Stimulated activated CD8-positive, alpha-beta memory T cell treated with anti-CD3 and anti-CD28 coated beads, Interleukin-4, amount 100 ng/mL, for 4 hours (primary cell): ENCODE measurements at places on chromosomes 2 and 18.

DNA sequence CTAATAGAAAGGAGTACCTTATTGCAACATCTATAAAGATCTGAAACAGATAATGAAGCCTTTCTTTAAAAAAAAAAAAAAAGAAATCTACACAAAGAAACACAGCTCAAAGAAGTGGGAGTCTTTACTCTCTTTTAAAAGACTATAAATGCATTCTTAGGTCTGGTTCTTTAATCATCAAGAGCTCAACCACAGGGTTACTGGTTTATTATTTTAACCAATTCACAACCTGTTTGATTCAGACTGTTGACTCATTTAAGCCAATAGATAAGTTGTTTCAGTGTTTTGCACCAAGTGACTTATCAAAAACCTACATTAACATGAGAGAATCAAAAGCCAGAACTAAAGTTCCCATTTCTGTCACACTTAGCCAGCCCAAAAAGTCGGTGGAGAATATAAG, 93.1 kb downstream of the TCF4 start:
- no peak for DNase-seq

DNA sequence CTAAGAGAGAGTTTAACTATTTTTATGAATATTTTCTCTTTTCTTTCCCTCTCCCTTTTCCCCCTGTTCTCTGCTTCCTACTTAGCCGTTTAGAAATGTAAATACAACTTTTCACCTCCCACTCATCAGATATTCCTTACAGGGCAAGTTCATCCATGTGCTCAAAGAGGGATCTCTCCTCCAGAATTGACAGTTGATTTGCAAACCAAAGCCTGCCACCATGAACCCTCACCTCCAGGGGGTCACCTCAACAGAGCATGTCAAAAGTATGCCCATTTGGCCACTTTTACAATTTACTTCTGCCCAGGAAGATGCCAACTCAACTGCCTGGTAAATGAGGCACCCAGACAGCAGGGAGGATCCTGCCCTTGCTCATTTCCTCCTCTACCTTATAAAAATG, 149.2 kb upstream of the GYPC start:
- DNase-seq: no peak

DNA sequence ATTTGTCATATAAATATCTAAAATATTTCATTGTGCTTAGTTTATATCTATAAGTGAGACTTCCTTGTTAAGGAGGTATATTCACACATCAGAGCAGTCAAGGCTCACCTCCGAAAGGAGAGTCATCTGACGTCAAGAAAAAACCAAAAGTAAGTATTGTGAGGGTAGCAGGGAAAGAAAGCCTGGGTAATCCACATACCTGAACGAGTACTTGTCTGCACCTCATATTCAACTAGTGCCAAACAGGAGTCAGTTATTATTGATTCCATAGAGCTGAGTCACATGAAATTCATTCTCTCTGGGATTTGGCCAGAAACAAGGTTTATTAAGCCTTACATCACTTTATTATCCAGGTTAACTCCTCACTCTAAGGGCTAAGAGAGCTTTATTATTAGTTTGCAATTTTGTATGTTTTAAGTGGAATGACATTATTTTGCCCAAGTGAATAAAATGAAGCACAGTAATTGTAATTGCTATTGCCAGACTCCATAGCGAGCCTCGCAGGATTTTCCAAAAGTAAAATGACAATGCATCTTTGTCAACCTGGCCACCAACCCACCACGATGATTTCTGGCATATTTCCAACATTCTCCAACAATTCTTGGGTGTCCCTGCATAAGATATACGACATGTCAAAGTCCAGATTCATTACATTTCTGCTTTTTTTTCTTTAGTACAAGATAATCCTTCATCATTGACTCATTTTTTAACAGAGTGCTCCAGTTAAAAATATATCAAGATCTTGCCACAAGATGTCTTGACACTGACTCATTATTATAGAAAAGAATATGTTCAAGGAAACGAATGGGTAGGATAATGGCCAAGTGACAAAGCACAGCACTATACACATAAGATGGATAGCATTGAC, 1210.4 kb upstream of the ACVR2A start:
- no peak for DNase-seq

DNA sequence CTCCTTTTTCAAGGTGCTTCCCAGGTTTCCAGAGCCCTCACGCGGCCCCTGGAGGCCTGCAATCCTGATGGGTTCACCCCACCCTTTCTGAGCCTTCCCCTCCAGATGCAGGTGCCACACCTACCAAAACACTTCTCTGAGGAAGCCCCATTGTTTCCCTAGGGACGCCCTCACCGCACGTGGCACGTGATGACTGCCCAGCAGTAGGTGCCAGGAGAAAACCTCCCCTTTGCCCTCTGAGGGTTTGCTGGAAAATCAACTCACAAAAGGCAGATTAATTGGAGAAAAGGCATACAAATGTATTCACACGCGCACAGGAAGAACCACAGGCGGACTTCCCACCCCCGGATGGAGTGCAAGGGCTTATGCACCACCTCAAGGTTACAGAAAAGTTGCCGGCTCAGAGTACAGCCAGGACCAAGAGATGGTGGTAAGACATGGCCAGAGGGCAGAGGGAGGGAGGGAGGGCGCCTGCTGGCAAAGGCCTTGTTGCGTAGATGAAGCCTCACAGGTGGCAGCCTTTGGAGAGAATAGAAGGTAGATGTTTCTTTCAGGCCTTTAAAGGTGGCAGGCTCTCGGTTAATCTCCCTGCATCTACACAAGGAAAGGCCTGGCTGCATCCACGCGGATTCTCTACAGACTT, 269.4 kb upstream of the RAB6C start:
- no peak for DNase-seq

- no peak for DNase-seq
Observed at GRCh38 chr2:159131267-159131913, 155.1 kb downstream of the WDSUB1 start.

DNA sequence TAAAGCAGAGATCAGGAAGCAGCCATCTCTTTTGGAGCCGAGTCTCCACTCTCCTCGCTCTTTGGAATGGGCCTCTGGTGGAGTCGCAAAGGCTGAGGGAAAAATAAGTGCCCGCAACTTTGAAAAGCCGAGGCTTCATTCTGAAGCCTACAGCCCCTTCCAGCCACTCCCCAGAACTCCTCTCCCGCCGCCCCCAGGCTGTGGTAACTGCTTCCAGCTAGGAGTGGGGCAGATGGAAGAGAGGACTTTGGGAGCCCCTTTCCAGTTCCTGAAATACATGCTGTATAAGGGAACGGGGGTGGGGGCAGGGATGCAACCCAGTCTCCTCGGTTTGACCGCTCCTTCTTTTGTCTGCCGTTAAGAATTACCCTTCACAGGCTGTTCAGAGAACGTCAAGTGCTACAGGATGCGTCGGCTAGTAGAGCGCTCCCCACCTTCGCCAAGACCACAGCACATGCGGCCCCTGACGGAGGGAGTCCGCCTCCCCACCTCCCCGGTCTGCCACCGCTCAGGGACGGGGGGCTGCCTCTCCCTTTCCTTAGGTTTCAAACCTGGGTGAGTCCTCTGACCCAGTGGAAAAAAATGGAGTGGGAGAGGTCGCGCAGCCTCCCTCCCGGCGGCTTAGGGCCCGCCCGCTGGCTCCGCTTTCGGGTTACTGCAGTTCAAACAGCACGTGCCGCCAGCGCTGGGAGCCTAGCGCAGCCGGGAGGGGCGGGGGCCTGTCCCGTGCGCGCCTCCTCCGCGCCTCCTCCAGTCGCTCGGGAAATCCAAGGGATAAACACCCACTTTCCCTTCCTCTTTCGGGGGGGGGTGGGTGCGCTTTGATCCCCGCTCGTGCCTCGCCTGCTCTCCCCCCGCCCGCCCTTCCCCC, 4.9 kb downstream of the CYP26B1 start:
- DNase-seq: no peak
